ENCODE measurements at places on chromosomes 5 and 9.

DNA sequence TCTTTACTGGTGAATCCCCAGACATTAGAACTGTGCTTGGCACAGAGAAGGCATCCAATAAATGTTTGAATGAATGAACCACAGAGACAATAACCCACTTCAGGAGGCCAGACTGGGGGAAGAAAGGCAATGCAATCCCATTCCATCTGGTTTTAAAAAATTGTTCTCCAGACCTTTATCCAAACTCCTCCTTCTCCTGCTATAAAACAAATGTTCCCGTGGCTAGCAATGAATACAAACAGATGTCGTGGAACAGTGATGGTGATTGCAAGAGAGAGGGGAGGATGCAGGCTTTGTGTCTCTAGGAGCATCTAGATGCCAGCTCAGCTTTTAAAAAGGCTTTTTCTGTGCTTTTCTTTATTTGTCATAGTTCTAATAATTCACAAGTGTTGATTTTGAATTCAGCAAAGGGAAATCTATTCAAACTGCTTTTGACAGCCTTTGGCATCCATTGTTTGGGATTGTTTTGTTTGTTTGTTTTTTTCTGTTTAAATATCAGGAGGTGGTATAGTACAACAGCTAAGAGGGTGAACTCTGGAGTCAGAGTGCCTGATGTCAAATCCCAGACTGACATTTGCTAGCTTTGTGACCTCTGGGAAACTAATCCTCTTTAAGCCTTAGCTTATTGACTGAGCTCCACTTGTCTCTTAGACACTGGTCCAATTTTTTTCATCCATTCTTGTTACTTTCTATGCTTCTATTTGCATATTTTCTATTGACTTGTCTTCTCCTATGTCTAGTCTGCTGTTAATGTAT, 59.1 kb downstream of the TNFSF15 start:
- no peak for DNase-seq

GRCh38 chr5:4384649-4385048, 755.5 kb upstream of the ADAMTS16 start:
- DNase-seq: no peak

- DNase-seq: no peak
Measured at GRCh38 chr5:81980598-81981260, 8.9 kb downstream of the ATG10 start.

GRCh38 chr9:35229066-35229778, 67.4 kb downstream of the UNC13B start:
- DNase-seq: no peak

DNA sequence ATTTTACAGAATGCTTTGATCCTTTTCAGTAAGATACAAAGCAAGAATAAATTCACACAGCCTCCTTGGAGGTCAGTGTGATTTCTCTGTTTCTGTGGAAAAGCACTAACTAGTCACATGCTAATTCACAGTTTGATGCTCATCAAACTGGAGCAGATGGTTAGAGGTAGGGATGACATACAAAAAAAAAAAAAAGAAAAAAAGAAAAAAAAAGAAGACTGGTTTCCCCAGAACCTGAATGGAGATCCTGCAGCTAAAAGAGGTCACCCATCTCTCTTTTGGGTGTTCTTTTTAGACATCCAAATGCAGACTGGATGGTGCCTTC, 123.7 kb upstream of the ANKRD55 start:
- no peak for DNase-seq

DNA sequence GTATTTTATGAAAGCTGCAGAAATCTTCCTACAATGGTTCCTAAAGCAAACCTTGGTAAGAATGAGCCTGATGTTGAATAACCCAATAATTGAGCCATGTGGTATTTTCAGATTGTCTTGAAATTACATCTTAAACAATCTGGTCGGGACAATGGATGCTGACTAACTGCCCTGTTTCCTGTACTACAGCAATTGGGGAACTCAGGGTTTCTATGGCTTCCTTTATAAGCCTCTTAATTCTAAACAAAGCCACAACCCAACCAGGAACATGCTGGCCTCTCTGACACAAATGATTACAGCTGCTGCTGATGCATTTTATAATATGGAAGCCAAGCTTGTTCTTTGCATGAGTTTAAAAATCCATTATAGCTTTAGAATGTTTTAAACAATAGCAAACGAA, 30.2 kb downstream of the PTPN3 start:
- no peak for DNase-seq

DNA sequence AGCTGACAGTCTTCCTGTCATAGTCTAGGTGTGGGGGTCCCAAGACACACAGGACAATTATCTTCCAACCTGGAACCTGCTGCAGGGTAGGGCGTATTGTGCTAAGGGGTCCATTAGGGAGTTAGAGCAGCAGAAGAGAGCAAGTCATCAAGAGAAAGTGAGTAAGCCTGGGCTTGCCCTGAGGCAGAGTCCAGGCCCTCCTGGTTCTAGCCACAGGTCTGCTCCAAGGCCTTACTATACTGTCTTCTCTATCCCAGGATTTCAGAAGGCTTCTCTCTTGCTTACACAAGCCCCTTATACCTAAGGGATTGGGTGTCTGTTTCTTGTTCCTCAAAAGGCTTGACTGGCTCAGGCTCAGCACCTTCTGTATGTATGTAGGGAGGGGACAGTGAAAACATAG, 7.7 kb downstream of the P4HA2 start:
- no peak for DNase-seq

GRCh38 chr5:129135633-129136032, 41.1 kb downstream of the ISOC1 start:
- DNase-seq: no peak

- no peak for DNase-seq
Measured at GRCh38 chr5:1054018-1054798, 45.6 kb downstream of the NKD2 start.

GRCh38 chr9:94029932-94030317, 54.3 kb upstream of the PTPDC1 start:
- no peak for DNase-seq

GRCh38 chr5:39062530-39062929, 11.7 kb downstream of the RICTOR start:
- DNase-seq: no peak

GRCh38 chr5:81590498-81591384, 160.2 kb downstream of the SSBP2 start:
- no peak for DNase-seq

GRCh38 chr9:14389146-14389545, 75.2 kb upstream of the NFIB start:
- no peak for DNase-seq

DNA sequence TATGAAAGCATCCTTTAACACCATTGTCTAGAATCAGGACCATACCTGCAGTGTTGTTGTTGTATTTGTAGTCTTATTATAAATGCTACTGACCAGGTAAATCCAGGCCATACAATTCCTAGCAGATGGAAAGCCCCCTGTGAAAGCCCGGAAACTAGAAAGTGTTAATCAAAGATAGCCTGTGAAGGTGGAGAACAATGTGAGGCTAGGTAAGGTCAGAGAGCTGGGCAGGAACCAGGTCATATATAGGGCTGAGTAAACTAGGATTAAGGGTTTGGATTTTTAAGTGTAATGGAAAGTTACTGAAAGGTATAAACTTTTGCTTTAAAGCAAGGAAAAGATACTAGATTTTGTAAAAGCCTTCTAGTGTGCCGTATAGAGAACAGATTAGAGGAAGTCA, 6.7 kb downstream of the LRRC70 start:
- DNase-seq: no peak

- DNase-seq: no peak
Measured at GRCh38 chr9:89177012-89177943, 1.3 kb downstream of the SHC3 start.

DNA sequence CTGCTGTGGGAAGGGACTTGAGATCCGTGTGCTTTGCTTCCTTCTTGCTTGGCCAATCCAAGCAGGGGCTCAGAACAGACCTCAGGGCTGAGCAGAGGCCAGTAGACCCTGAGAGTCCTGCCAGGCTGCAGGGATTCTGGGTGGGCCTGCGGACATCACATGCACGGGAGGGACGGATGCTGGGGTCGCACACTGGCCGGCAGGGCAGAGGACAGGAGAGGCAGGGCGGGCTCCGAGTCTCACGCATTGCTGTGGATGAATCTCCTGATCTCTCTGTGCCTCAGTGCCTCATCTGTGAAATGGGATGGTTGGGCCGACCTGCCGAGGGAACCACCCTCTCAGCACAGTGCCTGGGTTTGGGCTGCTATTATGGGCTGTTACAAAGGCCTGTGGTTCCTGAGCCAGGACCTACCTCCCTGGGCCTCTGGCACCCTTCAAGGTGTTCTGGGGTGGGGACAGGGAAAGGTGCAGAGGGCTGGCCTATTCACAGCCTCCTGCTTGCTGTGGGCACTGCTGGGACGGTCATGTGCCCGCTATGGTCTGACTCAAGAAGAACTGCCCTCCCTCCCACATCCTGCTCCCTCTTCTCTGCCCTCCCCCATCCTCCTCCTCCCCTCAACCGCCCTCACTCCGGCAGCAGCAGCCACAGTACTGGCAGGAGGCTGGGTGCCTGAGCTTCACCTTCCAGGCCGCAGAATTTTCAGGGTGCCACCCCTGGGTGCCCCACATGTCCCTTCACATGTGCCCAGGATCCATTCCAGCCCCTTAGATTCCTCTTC, 43.3 kb downstream of the NCS1 start:
- DNase-seq: no peak

DNA sequence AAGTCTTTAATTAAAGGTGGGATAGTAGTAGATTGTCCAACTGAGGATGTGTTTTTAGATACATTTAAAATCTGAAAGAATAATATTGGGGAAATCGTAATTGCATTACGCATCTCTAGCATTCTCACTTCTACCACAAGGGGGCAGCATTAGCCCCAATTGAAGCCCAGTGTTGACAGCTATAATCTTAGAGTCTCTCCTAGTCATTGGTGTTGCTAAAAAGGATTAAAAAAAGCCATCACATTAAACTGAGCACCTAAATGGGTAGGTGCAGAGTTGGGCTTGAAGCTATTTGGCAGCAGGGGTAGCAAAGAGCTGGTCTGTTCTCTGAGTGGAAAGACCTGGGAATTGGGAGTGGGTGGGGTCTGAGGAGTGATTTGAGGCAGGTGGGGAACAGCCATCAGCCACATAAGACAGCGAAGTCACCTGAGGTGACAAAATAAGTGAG, 177.2 kb downstream of the OSTF1 start:
- DNase-seq: peak; percentile 27

DNA sequence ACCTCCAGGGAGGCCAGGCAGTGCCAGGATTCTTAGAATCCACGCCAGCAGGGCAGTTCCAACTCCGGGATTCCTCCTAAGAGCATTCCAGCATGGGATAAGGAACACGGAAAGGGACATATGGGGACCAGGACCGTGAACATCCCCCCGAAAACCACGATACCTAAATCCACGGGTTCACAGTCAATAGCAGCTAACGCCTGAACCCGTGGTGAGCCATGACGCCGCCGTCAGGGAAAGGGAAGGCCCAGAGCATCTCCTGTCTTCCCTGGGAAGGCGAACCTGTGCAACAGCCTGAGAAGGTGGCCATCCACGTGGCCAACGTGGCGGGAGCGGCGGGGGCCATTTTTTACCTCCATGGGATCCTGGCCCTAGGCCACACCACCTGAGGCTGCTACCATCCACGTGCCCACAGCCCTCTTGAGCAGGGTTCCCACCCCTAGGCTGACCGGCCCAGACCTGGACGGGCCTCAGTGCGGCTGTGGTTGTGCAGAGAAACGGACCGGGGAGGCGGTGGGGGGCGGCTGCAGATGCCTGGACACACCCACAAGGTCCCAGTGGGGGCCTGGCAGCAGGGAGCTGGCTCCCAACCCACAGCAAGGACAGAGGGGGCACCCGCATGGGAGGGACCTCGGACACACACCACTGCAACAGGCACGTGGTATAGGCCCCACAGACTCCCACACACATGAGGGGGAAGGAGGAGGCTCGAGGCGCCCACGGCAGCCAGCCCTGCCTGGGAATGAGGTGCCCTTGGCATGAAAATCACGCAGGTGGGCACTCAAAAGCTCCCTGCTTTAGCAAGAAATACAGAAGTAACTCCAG, 42.8 kb downstream of the SLC12A7 start:
- DNase-seq: no peak

GRCh38 chr9:1522219-1522767, 472.1 kb downstream of the DMRT2 start:
- DNase-seq: no peak

- DNase-seq: no peak
Measured at GRCh38 chr5:57452885-57453284, 29.7 kb downstream of the ACTBL2 start.

DNA sequence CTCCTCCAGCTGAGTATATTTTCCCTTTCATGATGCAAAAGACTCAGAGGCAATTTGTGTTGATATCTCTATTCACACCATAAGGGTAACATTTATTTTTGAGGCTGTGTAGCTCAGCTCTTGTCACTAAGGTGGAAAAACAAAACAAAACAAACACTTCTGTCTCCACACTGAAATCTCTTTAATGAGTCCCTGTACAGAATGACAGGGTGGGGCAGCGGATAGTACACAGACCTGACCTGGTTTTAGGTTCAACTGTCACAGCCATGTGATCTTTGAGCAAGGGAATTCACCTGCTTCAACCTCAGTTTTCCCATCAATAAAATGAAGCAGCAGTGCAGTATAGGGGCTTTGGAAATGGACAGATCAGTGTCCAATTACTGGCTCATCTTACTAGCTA, 29.3 kb downstream of the TLR4 start:
- no peak for DNase-seq

DNA sequence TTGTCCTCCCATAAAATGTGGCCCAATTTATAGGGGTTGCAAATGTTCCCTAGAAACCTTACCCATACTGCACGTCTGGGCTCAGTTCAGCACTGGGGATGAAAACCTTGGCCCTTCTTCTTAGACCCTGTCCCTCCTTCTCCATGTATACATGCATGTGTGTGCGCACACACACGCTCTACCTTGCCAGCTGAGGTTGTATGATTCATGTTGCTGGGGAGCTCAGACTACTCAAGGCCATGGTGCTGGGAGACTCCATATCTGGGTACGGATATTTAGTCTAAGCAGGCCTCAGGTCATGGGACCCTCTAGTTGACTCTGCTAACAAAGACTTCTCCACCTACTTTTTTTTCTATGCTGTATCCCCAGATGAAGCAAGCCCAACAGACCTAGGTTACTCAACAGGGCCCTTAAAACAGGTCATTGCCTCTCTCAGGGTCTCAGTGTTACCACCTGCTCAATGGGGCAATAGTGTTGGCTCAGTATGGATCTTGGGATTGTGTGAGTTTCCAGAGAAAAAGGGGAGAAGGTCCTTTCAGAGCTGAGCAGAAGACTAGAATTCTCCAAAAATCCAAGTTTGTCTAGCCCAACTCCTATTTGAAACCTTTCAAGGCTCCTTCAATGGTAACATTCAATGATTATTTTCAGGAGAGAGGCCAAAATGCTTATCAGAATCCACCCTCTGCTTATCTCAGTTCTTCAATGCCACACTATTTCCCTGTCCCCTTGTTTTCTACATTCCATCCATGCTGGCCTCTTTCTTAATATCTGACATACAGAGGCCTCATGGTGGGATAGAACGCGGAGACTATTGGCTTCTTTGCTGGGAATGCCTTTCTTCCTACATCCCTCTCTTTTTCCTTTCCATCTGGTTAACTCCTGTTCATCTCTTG, 123.6 kb upstream of the PITX1 start:
- no peak for DNase-seq

- DNase-seq: no peak
Measured at GRCh38 chr9:135224921-135225541, 137.6 kb downstream of the OLFM1 start.

All from stimulated activated CD8-positive, alpha-beta memory T cell treated with anti-CD3 and anti-CD28 coated beads, Interleukin-7, amount 100 ng/mL, for 1 hour (primary cell).